Ovary (tissue), 10 donors: ENCODE measurements at places on chromosomes 12 and 14.

DNA sequence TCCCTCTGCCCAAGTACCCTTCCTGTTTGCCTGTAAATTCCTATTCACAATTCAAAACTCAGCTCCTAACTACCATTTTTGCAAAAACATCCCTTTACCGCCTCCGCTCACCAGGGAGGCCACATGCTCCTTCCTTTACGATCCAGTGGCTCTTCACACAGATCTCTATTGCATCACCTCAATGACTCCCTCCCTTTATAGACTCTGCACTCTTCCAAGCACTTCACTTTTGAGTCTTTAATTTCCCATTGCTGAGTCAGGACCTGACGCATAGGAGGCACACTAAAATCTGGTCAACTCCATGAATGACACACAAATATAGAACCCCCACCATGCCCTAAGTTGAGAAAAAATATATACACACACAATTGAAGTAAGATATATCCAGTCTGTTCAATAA, 45.9 kb downstream of the PPP1R13B start:
- no peak overlapping the region for H3K4me3 ChIP-seq
- DNase-seq: no peak
- H3K4me1 ChIP-seq: peaks cover 2% of the 10 kb centered on the region
- H3K36me3 ChIP-seq: no peaks in the 10 kb centered on the region
- H3K27ac ChIP-seq: no peak overlapping the region

- H3K36me3 ChIP-seq: no peaks in the 10 kb centered on the region
- H3K4me1 ChIP-seq: no peaks in the 10 kb centered on the region
- DNase-seq: no peak
- no peak overlapping the region for H3K27ac ChIP-seq
Measured at GRCh38 chr12:124277394-124278241, 17.3 kb upstream of the RFLNA start.

DNA sequence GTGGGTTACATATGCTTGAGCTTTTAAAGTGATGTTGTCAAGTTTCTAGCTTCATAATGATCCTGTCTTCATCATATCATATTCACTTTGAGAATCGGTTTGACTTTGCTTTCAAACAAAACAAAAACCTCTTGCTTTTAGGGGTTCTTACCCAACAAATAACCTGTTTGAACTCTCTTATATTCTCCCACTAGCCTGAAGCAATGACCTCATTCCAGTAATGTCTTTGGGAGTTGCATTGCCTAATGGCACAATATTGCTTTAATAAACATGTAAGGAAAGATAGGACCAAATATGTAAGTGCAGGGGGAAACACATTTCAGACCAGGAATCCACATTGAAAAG, 27.7 kb downstream of the WBP11 start:
- H3K4me3 ChIP-seq: peak overlapping the region; percentile 51
- no peaks in the 10 kb centered on the region for H3K27me3 ChIP-seq
- no peak overlapping the region for H3K27ac ChIP-seq
- peaks cover 2% of the 10 kb centered on the region for H3K4me1 ChIP-seq
- H3K36me3 ChIP-seq: no peaks in the 10 kb centered on the region
- no peak for DNase-seq

GRCh38 chr12:92995258-92995903, 66.3 kb upstream of the EEA1 start:
- no peak overlapping the region for H3K27ac ChIP-seq
- H3K36me3 ChIP-seq: no peaks in the 10 kb centered on the region
- no peak overlapping the region for H3K4me3 ChIP-seq
- peaks cover 8% of the 10 kb centered on the region for H3K4me1 ChIP-seq
- H3K27me3 ChIP-seq: no peaks in the 10 kb centered on the region
- no peak for DNase-seq

DNA sequence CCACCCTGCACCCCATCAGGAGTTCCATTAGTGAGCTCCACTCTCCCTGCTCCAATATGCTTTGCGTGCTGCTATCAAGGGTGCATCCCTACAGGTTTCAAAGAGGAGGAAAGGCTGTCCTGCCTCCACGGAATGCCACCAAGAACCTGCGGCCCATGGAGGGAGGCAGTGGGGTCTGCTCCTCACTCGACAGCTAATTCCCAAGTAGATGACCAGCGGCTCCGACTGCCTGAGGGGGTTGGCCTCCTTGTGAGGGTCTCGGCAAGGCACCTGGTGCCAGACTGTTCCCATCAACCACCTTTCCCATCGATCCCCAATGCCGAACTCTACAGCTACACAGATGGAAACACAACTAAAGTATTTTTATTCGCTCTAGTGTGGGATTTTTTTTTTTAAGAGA, 36.0 kb downstream of the AMN start:
- H3K4me3 ChIP-seq: no peak overlapping the region
- H3K27me3 ChIP-seq: no peaks in the 10 kb centered on the region
- no peaks in the 10 kb centered on the region for H3K4me1 ChIP-seq
